ENCODE measurements at places on chromosomes 6 and 20.

DNA sequence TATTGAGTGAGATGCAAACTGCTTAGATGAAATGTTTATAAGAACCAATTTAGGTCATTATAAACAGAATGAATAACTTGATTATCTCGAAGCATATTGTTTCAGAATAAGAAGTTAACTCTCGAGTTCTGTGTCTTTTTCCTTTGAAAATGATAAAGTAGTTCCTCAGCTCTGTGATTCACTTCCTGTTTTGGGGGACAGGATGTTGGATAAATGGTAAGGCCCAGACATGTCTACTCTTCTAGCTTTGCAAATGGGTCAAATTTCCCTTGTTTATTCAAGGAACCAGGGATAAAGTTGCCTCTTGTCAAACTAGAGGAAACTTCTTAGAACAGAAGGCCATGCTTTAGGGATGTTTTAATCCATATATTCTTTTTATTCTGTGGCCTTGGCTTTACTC lies 246.9 kb downstream of the SOX4 start:
- DNase-seq = no peak

DNA sequence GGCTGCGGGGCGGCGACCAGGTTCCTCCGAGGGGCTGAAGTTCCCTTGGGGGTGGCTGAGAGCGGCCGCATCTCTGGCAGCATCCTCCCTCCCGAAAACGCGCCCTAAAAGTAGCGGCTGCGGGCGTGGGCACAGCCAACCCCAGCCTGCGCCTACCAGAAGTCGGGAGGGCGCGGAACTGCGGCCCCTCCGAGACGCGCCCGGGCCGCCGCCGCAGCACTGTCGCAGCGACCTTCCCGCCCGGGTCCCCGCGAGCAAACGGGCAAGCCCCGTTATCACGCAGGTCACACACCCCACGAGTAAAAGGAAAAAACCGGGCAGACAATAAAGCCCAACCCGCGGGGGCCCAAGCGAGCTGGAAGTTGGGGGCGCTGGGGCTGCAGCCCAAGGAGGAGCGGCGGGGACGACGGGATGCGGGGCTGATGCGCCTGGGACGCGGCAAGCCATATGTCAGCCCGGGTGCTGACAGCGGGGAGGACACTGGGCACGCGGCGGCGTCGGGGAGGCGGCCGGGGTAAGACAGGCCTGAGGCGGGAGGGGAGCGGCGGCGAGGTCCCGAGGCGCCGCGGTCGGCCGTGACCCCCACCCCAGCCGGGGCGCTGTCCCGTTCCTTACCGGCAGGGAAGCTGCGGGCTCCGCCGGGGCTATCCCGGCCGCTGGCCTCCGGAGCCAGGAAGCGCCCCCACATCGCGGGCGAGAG lies 659 bp downstream of the CEP85L start:
- DNase-seq = peak; percentile 62

GRCh38 chr6:121767211-121767610 lies 331.8 kb downstream of the GJA1 start:
- DNase-seq = no peak

GRCh38 chr20:9409352-9409751 lies 105.0 kb upstream of the LAMP5 start:
- DNase-seq = no peak

DNA sequence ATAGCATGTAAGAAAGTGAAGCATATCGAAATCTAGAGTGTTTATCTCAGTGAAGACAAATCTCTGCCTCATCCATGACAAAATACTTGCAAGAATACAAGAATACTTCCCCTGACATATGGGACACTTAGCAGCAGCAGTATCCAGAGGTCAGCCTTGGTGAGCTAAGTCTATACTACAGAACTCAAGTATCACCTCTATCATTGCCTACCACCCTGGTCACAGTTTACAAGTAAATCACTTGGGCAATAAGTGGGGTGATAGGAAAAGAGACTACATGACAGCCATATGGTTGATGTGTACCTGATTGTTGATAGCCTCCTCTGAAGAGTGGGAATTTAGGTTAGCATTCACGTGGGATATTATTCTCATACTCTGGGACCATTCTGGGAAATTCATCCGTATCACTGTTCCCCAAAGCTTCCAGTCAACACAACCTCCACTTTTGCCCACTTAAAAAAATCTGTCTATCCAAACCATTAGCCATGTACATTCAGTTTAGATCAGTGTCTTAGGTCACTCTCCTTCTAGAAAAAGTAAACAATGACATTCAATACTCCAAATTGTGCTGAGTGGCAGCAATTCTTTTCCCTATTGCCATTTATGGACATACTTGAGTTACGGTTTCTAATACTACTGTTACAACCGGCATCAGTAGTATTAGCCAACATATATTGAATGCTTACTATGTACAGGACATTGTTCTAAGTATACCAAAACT lies 118.2 kb upstream of the PRSS16 start:
- DNase-seq = no peak

DNA sequence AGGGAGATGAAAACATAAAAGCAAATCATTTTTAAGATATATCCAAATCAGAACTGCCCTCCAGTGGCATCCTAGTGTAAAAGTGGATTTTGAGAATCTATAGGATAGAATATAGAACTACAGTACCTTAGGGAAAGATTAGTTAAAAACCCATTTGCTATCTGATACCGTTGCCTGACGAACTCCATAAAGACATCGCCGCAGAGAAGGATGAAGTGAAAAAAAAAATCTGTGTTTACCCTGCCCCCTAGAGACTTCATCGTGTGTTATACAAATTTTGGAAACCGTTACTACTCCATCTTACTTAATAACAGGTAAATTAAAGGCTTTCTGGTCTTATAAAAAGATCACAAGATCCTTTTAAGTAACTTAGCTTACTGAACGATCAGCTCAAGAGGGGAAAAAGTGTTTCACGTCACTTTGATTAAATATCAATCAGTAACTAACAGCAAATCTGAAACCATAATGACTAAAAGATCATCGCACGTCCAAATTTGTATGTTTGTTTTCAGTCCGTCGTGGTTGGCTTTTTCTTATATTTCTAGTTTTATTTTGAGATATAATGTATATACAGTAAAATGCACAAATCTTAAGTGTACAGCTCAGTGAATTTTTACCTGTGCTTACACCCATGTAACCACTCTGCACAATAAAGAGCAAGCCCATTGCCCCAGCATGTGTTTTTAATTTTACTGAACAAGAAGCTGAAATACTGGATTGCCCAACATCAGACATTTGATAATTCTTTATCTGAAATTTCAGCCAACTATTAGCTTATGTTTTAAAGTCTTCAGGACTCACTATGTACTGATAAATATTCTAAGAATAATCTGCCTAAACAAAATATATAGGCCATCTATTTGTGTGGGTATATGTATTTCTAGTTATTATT lies 881 bp upstream of the MCM3 start:
- DNase-seq = peak; percentile 80

GRCh38 chr6:150631283-150631983 lies 31.7 kb downstream of the PLEKHG1 start:
- DNase-seq = no peak

DNA sequence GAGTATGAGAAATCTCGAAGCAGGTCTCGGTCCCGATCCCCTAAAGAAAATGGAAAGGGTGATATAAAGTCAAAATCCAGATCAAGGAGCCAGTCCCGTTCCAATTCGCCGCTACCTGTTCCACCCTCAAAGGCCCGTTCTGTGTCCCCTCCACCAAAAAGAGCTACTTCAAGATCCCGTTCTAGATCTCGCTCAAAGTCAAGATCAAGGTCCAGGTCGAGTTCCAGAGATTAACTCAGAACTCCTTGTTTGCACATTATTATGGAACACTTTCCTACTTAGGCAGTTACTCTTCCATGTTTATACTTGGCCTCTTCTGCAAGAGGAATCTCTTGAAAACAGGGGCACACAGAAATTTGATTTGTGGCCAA lies 3.1 kb downstream of the SRSF6 start:
- no peak for DNase-seq

- no peak for DNase-seq
Observed at GRCh38 chr6:99064834-99065233, 117.1 kb upstream of the FBXL4 start.

DNA sequence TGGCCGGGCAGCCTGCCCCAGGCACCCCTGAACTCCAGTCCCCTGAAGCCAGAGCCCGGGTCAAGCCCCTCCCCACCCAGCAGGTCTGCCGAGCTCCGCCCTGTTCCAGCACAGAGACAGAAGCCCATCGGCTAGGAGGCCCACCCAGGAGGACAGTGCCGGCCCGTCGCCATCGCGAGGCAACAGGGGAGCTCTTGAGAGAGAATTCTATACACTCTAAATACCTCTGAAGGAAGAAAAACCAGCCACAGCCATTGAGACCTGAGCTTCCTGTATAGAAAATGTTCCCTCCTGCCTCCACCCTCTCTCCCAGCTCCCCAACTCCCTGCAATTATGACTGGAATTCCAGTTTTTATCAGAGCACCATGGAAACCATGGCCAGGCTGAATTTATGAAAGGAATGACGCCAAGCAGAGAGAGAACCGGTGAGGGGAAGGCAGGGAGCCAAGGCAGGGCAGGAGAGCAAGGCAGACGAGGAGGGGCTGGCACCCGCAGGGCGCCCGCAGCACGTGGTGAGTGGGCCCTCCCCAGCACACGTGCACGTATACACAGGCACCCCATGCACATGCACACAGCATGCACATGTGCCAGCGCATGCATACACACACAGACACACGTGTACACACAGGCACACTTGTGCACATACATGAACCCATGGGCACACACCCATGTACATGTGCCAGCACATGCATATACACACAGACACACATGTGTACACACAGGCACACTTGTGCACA lies 27.6 kb upstream of the MRGBP start:
- no peak for DNase-seq

GRCh38 chr6:25519856-25520255 lies 132.2 kb upstream of the SCGN start:
- no peak for DNase-seq

DNA sequence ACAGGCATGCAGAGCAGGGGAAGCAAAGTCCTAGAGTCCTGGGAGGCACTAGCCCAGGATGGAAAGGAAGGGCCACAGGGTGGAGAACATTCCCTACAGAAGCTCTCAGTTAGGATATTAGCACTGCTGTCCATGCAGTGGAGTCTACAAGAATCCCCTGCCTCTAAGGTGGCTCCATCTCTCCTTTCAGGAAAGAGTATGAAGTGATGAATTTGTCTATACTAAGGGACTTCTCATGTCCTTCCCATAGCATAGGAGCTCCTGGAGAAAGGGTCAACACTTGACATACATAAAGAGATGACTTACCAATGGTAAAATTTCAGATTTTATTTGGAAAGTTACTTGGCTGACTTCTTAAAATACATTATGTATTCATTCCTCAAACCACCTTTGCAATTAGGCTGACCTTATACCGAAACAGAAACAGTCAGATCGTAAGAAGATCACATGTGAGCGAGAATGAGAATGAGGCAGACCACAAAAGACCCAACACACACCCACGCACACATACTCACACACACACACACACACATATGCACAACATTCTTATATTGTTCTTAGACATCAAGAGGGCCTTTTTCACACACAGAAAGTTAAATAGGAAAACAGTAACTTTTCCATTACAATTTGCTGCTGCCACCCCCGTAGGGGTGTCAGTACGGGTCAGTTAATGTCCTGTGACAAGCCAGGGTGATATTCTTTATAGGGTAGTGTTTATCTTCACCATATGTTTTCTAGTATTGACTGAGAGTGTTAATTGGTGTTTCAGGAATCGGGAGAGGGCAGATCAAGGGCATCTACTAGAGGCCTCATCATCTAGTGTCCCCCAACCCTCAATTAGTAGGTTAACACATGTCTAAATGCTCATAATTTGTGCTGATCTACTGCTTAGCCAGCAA lies 159.4 kb downstream of the FAXC start:
- DNase-seq = no peak

DNA sequence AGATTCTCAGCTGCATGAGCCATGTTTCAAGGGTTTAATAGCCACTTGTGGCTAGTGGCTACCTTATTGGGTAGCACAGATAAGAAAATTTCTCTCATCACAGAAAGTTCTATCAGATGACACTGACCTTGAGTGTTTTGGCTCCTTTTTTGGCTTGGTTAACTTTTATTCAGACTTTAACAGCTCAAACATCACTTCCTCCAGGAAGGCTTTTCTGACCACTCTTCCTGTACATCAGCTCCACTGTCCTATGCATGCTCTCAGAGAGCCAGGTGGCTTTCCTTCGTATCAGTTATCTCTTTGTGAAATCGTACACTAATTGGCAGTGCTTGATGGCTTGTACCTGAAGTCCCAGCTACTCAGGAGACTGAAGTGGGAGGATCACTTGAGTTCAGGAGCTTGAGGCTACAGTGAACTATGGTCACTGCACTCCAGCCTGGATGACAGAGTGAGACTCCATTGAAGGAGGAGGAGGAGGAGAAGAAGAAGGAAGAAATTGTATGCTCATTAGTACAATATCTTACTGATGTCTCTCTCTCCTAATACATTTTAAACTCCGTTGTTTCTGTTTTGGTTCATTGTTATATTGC lies 10.7 kb downstream of the MAFB start:
- no peak for DNase-seq

DNA sequence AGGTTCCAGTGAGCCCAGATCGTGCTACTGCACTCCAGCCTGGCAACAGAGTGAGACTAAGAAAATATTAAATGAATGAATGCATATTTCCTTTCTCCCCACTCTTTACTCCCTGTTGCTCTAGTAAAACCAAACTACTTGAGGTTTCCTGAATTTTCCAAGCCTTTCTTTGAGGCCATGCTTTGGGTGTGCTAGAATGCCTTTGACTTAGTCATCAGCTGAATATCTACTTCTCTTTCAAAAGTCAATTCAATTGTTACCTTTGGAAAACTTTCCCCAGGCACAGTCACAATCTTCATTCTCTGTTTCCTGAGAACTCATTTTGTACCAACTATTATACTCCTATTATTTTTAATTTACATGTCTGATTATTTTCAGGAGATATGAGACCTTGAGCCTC lies 27.5 kb upstream of the CEP85L start:
- DNase-seq = no peak

DNA sequence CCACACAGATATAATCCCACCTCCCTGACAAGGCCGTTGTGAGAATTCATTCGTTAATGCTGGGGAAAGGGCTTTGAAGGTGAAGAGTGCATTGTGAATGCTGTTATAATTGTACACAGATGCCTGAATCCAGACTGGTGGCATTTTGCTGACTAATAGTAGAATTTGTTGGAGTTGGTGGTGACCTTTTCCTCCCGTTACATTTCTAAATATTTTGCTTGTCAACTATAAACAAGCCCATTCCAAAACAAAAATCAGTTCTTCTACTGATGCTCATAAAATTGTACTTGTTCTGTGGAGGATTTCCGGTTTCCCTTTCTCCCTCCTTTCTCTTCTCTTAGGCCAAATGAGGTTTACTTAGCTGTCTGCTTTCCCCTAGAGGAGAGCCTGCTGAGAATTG lies 253.1 kb upstream of the SUPT3H start:
- no peak for DNase-seq
